Stimulated activated CD8-positive, alpha-beta memory T cell treated with anti-CD3 and anti-CD28 coated beads, Interleukin-4, amount 100 ng/mL, for 4 hours (primary cell): ENCODE measurements at places on chromosomes 13 and 19.

- DNase-seq: no peak
Observed at GRCh38 chr19:33040994-33041827, 23.5 kb downstream of the RHPN2 start.

GRCh38 chr13:43688227-43688907 is 98.4 kb downstream of the ENOX1 start:
- DNase-seq: no peak

DNA sequence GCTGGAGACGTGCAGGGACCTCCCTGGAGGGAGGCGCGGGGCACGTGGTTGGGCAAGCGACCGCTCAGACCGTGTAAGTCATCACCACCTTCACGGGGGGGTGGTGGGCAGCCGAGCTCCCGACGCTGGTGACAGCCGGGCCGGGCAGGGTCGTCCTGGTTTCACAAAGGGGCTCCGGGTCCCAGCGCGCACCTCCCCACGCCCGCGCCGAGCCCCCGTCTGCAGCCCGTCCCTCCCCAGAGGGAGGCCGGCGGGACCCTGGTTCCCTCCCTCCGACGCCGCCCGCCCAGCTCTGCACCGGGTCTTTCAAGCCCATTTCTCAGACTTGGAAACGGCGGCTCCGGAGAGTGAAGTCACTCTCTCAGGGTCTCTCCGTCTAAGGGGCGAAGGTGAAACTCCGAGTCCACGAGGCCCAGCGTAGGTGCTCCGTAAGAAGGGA is 729 bp upstream of the ARID3A start:
- no peak for DNase-seq

DNA sequence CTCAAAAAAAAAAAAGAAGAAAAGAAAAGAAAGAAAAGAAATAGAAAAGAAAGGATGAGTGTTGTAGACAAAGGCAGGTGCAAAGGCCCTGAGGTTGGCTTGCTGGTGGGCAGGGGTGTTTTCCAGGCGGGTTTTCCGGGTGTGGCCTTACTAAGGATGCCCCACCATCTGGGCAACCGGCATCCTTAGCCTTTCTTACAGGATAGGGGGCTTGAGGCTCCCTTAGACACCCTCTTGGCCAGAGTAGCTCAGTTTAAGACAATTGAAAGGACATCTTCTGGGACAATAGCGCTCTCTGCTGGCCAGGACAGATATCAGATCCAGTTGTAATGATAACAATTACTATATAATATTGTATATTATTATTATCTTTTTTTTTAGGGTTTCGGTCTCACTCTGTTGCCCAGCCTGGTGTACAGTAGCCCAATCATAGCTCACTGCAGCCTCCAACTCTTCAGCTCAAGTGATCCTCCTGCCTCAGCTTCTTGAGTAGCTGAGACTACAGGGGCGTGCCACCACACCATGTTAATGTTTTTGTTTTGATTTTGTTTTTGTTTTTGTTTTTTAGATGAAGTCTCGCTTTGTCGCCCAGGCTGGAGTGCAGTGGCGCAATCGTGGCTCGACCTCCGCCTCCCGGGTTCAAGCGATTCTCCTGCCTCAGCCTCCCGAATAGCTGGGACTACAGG is 1.4 kb upstream of the QTRT1 start:
- no peak for DNase-seq

DNA sequence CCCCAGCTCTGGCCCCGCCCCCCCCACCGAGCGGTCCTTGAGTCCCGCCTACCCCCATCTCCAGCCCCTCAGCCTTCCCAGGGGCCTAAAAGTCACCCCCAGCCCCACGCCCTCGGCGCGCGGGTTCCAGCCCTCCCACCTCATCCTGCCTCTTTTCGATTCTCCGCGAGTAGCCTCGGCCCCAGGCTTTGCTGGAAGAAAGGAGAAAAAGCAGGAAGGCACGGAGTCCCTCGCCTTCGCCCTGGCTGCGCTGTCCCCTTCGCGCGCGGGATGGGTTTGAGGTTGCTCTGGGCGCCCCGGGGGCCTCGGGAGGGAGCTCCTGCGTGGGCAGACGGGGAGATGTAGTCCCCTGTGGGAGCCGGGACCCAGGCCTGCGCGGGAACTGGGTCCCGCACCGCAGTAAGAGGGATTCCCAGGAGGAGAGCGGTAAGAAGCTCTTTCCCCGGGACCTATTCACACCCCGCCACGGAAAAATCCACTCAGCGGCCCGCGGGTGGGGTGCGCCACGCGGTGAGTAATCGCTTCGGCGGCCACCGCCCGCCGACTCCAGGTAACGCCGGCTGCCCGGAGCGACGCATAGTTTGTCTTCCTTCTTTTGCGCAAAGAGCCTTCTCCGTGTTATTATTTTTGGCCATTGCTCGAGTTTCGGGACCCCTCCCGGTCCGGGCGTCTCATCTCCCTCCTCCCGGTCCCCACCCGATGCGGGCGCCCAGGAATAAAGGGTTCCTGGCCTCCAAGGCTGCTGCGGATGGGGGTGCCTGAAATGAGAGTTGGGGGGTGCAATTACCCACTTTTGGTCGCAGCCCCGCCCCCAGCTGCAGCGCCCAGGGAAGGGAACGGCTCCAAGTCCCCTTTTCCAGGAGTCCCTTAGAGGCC is 865 bp upstream of the CRLF1 start:
- DNase-seq: no peak

GRCh38 chr19:376111-376470 is 31.5 kb upstream of the MIER2 start:
- no peak for DNase-seq

DNA sequence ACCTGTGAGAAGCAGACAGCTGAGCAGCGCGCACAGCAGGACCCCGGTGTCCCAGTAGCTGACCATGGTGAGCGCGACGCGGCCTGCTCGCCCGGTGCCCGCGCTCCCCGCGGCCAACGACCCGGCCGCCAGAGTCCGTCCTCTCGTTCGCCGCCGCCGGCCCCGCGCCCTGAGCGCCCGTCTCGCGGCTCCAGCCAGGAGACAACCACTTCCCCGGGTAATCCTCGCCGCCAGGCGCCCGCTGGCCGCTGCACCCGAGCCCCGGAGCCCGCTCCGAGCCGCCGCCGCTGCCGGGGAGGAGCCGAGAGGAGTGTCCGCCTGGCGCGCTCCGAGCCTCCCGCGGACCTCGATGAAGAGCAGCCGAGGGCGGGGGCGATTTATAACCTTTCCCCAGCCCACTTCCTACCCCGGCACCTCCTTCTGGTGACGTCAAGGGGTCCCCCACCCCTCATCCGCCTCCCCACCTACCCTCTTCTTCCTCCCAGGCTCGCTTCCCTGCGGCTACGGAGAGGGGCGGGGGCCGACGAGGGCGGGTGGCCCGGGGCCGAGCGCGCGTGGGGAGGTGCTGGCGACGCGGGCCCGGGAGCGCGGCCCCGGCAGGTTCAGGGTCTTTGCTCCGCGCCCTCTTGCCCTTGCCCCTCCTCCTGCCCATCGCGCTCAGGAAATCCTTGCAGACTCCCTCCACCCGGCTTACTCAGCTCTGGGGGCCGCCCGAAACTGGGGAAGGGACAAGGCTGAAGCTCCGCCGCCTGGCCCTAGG is at the start of gene FLT1:
TSS of gene FLT1 (minus strand) at position 351 of the 760 bp plus-strand sequence. CDS start at position 66, 285 bp downstream.
- DNase-seq: no peak

GRCh38 chr19:16504271-16504670 is 8.1 kb downstream of the C19orf44 start:
- no peak for DNase-seq

GRCh38 chr19:13684021-13684420 is 80.3 kb upstream of the MRI1 start:
- DNase-seq: no peak

- DNase-seq: no peak
Observed at GRCh38 chr19:50924586-50924985, 13.4 kb upstream of the KLK4 start.

- DNase-seq: no peak
Observed at GRCh38 chr13:109778102-109778542, 8.3 kb downstream of the IRS2 start.

- no peak for DNase-seq
Observed at GRCh38 chr19:47539747-47540311, 25.0 kb upstream of the NAPA start.

DNA sequence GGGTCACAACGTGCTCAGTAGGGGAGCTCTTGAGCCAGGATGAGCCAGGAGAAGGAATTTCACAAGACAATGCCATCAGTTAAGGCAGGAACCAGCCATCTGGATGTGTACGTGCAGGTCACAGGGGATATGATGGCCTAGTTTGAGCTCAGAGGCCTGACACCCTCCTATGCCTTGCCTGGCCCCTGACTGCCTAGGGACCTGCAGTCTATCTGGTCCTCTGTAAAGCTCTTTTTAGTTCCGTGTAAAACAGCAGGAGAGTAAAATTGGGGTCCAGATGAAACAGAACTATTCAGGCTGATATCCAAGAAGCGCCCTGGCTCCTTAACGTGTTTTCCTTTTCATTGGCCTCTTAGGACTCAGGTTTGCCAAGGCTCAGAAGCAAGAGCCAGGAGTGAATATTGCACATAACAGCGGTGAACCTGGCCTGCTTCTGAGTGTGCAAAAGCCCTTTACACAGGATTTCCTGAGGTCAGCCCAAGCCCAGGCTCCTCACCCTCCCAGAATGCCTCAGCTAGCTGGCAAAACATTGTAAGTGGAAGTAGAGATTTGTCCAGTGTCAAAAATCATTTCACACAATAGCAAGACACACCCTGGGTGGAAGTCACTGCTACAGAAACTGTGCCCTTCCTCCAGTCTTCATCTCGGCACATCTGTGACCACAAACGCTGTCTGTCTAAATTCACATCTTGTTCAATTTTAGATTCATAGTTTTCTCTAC is 777.2 kb downstream of the UQCRFS1 start:
- DNase-seq: no peak

GRCh38 chr13:87894059-87894458 is 222.9 kb downstream of the SLITRK5 start:
- DNase-seq: no peak

DNA sequence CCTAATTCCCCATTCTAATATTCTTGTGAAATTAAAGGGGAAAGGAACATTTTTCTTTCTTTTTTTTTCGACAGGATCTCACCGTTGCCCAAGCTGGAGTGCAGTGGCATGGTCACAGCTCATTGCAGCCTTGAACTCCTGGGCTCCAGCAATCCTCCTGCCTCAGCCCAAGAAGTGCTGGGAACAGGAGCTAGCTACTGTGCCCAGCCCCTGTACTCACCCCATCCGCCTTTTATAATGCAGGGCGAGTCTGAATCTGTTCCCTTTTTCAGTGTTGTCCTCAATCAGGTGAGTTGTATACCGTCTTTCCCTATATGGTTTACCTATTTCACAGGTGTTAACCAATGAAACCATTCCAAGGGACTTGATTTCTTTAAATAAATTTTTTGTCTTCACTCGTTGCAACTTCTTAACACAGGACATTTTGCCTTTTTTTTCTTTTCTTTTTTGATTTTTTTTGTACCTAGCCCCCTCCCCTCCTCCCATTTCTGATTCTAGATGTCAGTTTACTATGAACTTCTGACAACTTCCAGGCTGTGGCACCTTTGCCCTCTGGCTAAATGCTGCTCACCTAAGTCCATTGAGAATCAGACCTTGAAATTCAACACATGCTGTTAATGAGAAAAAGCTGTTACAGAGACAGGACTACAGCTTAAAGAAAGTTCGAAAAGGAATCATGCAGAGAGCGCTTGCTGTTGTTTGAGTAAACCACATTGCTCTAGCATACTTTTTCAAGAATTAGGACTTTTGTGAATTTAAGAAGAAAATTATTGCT is 562.1 kb upstream of the KLF12 start:
- DNase-seq: no peak

GRCh38 chr19:54448040-54448773 is 792 bp upstream of the LENG8 start:
- no peak for DNase-seq

DNA sequence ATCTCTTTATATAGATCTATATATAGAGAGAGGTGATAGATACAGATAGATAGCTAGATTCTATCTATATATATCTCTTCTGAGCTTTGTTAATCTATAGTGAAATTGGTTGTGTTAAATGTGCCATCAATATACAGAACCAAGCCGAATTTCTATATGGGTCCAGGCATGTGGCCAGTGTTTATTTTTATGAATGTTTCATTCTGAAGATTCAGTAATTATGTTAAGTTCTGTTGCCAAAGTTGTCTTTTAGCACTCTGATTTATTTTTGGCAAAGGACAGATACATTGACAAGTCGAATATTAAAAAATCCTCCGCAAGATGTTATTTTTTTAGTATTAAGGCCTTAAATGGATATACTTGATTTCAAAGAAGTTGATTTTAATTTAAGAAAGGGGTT is 190.4 kb upstream of the HTR2A start:
- no peak for DNase-seq

- DNase-seq: no peak
Observed at GRCh38 chr19:18068395-18068794, 18.3 kb downstream of the IL12RB1 start.

DNA sequence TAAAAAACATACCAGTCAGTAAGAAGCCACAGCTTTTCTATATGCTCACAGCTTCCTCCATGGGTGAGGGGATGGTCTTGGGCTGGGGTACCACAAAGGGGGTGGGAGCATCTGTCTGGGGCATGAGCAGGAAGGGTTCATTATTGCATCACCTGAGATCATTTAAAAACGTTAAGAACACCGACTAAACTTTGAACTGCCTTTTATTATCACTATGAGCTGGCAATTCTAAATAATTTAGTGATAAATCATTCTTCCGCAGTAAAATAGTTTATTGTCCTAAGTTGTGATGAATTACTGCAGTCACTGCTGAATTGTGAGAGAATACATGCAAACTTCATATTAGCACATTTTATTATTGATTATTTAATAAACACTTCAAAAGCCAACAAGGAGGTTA is 71.6 kb downstream of the KL start:
- DNase-seq: no peak

DNA sequence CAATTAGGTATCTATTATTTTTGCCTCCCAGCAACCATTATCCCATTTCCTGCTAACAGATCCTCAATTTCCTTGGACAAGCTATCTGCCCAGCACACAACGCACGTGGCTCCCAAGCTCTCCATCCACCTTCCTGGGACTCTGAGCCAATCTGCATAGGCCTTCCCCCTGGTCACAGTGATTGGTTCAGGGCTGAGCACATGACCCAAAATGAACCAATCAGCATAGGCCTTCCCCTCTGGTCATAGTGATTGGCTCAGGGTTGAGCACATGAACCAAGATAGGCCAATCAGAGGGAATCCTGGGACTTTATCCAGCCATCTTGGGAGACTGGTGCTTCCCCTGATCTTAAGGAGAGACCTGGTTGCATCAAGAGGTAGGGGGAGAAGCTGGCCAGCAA is 5.8 kb downstream of the CPAMD8 start:
- DNase-seq: no peak
